ENCODE measurements at places on chromosomes 2 and 18. TPM values are rescaled to one million over a fixed set of nuclear protein-coding genes. Genes with fewer than 3 reads are reported as not detected.

DNA sequence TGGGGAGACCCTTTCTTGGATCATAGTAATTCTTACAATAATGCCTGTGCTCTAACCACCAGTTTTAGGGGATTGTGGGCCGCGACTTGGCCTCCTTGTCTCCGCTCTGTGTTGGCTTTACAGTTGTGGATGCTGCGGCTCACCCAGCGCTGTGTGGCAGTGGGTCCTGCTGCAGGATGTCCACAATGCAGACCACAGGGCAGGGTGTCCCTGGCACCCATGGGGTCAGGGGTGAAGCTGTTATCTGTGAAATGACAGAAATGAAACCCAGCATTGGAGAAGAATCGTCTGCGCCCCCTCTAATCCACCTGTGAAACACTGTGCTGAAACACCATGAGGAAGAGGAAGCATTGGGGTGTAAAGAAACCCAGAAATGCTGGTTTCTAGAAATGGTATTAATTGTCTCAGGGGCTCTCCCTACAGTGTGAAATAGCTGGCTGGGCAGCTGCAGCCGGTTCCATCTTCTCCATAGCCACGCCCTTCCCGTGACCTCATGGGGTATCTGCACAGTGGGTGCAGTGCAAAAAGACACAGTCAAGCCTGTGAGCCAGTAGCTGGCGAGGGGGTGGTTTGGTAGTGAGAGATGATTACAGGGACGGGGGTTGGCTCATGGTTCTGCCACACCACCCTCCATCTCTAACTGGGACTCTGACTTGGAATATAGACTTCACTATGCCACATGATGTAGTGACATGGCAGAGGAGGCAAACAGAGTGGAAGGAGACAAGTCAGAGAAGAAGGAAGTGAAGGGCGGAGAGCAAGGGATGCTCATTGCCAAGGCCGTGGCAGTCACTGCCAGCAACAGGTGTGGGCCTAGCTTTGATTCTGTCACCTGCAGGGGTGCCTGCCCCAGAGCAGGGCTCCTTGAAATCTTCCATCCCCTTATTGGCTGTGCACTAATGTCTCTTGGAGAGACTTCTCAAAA is 16.2 kb downstream of the INPP4A start:
- no peak for DNase-seq

DNA sequence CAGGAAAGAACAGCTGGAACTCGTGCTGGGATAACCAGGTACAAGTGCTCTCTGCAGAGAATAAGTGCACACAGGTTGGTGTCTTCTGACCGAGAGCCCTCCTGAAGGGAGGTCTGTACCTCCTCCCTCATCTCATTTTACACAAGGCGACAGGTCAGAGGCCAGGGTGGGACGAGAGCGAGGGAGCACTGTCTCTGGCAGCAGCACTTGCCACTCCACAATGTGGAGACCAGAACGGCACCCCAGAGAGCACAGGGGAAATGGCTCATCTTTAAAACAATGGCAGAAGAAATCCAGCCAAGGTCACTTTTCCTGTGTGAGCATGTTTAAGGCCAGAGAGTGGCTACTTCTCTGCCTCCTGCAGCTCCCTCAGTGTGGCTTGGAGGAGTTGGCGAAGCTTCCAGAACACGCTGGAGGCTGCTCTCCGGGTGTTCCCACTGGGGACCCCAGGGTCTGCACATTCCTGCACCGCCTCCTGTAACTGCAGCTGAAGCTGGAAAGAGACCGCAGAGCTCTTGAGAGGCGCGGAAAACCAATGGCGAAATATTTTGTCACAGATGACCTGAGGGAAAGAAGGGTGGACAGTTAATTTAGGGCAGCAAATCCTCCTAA is 20.8 kb downstream of the DIPK1C start:
- no peak for DNase-seq

- DNase-seq, result no peak
Observed at GRCh38 chr18:23578067-23578701, 8.1 kb downstream of the NPC1 start.

Gene GMCL1
- total RNA-seq, result 11.2 TPM

Gene ATP8B1
- total RNA-seq, result 25.8 TPM

All from tibial nerve (tissue), 4 donors.